Lower lobe of right lung (tissue), 2 donors: ENCODE measurements at places on chromosomes 3 and 15.

- DNase-seq, result peak; percentile 55
Measured at GRCh38 chr3:50230104-50230793, 5.8 kb upstream of the GNAI2 start.

- no peak for DNase-seq
Measured at GRCh38 chr15:80171787-80172186, 19.0 kb downstream of the FAH start.

GRCh38 chr15:44385344-44385942 lies 42.0 kb upstream of the CTDSPL2 start:
- no peak for DNase-seq

DNA sequence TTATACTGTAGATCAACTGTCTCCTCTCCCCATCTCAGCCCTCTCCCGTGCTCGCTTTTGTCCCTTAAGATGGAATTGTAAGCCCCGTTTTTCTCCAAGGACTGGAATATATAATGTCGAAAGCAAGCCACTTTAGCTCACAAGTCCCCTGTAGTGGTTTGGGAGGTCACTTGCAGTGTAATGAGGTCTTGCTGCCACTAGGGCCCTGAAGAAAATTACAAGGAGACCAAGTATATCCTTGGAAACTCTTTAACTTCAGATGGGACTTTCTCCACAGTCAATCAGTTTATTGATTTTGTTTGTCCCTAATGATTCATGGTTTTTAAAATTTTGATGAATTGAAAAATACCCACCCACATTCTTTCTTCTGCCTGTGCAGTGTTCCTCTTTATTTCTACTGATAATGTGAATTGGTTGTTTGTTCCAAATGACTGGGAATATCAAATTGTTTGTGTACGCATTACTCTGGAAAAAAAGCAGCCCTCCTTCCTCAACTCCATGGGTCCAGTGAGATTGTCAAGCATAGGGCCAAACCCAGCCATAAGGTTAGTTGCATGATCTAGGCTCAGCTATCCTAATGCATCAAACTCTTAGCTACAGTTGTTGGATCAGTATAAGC lies 294.8 kb downstream of the MCTP2 start:
- DNase-seq, result no peak

DNA sequence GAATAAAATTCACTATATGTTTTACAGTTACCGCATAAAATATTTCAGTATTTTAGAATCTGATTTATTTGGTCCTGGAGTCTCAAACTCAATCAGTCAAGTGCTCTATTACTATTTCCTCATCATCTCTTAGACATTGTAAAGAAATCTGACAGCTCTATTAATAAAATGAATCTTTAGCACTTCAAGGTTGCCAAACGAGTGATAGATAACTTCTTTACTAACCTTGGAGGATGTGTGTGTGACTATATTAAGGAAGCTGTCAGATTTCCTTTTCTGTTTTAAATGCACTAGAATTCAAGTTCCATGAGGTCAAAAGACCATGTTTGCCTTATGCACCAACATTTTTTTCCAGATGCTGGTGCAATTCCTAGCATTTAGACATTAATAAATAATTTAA lies 389.8 kb upstream of the AZI2 start:
- DNase-seq, result no peak

DNA sequence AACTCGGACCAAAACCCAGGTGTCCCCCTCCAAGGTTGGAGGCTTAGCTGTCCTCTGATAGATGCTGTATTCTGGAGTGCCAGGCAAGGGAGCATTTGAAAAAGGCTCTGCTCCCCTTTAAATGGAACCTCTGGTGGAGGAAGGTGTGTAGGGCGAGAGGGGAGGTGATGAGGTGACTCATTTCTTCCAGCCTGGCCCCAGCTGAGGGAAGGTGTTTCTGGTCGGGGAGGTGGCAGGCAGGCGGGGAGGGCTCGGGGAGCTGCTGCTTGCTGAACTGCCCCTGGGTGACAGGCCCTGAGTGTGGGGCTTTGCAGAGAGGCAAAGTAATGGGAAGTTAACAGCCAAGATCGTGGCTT lies 18.8 kb downstream of the PSTPIP1 start:
- DNase-seq, result no peak

GRCh38 chr15:80333261-80333660 lies 70.9 kb upstream of the ARNT2 start:
- DNase-seq, result no peak

- DNase-seq, result no peak
Measured at GRCh38 chr3:20648294-20648693, 462.3 kb upstream of the SGO1 start.

DNA sequence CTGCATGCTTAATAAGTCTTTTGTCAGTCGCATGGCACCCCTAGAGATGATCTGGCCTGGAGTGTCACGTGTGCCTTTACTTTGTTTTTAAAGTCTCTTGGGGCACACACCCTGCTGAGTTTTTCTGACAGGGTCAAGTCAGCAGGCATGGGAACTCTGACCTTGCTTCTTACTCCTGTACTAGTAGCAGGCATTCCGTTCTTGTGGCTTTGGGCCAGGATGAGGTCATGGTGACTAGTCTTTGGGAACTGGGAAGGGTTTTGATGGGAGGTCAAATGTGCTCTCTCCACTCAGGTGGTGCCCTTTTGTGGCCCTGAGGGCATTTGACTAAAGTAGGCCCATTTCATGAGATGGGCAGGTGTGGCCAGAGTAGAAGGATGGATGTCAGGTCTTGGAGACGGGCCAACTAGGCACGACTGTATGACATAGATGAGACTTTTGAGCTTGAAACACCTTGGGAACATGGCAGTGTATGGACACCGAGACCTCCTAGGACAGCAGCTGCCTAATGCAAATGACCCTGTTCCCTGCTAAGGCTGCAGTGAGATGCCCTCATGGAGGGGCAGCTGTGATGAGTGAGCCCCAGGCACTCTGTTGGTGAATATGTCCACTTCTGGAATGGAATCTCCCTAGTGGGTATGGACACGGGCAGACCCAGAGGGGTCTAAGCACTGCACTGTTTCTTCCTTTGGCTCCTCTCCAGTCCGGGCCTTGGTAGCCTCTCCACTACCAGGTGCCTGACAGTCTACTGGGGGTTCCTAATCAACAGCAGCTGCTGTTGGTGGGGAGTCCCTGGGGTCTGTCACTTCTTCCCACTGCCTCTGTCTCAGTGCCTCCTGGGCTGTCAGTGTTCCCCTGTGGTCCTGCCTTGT lies 16.4 kb downstream of the SRPRB start:
- no peak for DNase-seq

DNA sequence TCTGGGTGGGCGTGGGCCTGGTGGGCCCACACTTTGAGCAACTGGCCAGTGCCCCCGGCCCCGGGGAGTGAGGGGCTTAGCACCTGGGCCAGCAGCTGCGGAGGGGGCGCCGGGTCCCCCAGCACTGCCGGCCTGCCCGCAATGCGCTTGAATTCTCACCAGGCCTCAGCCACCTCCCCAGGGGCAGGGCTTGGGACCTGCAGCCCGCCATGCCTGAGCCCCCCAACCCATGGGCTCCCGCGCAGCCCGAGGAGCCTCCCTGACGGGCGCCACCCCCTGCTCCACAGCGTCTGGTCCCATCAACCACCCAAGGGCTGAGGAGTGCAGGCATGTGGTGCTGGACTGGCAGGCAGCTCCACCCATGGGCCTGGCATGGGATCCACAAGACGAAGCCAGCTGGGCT lies 484.3 kb downstream of the UNC13C start:
- peak; percentile 18 for DNase-seq

DNA sequence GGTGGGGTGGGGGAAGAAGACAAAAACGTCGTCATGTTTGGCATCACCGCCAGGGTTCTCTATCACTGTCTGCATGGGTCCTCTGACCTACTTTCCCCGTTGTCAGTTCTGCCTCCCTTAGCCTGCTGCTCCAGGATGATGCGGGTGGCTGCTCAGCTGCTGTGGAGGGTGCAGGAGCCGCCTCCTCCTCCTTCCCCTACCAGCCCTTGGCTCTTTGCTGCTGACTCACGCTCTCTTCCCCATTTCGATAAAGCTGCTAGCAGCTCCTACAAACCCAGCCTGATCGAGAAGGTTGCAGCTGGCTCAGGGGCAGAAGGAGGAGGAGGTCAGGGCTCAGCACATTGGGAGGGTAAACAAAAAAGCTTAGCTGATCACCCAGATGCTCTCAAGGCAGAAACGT lies 49.5 kb upstream of the SEC13 start:
- no peak for DNase-seq

DNA sequence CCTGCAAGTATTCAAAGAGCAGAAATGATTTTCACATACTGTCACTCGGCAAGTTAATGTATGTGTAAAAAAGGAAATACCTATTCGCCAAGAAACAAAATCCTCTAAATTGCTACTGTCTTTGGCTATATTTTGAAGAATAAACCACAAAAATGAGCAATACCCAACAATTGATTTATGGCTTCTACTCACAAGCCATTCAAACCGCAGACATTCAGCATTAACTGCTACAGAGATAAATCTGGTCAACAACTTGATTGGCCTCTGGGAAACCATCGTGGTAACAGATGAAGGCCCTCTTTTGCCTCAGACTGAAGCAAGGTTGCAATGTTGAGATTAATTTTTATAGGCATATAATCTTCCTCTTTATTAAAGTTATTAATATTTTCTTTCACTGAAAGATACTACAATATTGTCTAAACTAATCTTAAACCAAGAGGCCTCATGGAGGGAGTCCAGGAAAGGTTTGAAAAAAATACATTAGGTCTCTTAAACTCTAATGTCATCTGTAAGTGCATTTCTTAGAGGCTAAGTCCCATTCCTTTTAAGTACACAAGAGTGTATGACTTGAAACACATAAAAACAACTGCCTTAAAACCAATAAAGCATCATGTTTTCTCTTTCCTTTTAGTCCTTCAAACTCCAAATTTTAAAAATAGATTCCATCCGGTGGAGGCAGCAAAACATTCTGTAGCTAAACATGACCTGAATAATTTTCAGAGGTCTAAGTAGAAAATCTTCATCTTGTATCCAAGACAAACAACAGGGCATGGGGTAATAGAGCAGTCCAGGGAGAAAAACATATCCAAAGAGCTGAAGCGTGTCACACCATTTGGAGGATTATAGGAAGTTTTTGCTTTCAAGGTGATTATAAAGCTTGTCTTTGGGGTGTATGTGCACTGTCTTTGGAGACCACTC lies 162.4 kb upstream of the TGFBR2 start:
- no peak for DNase-seq

DNA sequence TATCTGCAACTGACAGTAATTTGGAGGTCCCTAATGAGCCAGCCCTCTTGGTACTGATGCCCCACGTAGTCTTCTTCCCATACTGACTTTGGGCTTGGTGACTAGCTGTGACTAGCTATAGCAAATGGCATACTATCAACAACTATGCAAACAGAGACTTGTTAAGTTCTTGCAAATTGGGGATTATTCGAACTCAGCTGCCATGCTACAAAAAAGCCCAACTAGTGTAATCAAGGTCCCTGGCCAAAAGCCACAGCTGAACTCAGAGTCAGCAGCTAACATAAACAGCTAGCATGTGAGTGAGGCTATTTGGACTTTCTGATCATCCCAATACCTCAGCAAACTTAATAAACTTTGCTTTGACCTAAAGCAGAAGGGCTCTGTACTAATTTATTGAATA lies 121.2 kb upstream of the PLXND1 start:
- no peak for DNase-seq
